ENCODE measurements at places on chromosomes 16 and 17.

DNA sequence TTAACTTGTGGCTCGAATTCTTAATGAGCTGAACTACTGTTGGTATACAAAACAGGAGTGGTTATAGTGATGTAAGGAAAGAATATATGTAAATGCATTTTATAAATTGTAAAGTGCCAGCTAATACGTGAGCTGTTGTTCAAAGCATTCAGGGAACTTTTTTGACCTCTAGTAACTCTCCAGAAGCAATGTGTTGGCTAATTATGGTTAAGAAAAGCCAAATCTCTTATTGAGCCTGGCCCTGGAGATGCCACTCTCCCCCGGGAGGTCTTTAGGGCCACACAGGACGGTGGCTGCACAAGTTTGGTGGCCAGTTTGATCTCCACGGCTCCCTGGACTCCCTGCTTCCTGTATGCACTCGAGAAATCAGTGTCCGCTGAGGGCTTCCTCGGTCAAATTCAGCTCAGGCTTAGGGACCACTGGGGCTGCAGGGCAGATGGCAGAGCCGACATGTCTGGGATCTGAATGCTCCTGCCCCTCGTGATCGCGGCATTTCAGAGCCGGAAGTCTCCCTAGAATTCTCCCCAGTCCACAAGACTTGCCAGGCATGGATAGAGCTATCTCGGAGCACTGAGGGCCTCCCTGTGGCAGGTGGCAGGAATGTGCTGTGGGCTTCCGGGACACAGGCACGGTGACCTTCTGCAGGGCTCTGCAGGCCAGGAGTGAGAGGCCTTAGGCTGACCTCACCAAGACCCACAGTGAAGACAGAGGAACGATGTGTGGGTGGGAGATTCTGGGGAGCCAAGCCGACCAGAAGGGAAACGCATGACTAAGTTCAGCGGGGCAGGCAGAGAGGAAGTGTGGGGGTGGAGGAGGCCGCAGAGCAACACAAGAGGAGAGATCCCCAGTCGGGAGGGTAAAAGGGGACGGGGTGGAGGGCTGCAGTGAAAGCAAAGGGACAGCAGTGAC is 18.6 kb upstream of the PITPNM3 start:
- DNase-seq = peak; percentile 25

DNA sequence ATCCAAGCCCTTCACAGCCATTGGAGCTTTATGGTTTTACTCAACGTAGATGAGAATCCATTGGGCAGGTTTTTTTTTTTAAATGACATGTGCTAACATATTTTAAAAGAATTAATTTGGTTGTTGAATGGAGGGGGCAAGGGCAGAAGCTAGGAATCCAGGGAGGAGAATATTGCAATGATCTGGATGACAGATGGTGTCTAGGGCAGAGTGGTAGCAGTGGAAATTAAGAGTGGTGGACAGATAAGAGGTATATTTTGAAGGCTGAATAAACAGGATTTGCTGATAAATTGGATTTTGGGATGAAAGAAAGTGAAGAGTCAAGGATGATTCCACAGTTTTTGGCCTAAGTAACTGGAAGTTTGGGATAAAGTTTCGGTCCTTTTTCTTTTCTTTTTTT is 54.8 kb upstream of the DHX40 start:
- DNase-seq = no peak

DNA sequence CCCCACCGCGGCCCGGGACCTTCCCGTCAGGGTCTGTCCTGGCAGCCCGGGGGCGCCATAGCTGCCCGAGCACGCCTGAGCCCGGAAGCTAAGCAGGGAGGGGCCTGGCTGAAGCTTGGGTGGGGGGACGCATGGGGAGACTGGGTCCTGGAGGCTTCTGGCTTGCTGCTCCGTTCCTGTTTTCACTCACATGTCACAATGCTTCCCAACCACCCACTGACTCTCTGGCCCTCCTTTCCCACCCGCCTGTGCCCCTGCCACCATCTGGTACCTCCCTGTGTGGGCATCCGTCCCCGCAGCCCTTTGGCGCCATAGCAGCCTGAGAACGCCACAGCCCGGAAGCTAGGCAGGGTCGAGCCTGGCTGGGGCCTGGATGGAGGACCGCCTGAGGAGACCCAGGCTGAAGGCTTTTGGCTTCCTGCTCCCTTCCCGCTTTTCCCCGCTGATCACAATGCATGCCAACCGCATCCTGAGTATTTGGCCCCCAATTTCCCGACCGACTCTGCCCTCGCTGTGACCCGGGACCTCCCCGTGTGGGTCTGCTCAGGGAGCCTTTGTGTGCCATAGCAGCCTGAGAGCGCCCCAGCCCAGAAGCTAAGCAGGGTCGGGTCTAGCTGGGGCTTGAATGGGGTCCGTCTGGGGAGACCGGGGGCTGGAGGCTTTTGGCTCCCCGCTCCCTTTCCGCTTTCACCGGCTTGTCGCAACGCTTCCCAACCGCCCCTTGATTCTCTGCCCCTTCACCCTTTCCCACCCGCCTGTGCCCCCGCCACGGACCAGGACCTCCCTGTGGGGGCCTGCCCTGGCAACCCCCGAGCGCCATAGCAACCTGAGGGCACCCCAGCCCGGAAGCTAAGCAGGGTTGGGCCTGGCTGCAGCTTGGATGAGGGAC is 2290.1 kb downstream of the TP53TG3F start:
- DNase-seq = no peak

GRCh38 chr16:56793492-56793891 is 63.6 kb downstream of the NUP93 start:
- peak; percentile 57 for DNase-seq

DNA sequence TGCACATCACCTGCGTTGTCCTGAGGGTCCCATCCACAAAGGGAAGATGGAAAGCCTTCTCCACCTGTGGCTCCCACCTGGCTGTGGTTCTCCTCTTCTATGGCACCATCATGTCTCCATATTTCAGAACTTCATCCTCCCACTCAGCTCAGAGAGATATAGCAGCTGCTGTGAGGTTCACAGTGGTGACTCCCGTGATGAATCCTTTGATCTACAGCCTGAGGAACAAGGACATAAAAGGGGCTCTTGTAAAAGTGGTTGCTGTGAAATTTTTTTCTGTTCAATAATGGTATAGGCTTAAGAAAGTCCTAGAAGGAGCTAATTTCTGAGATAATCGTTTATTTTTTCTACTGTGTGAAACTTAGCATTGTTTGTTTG is 18.7 kb downstream of the ZNF200 start:
- no peak for DNase-seq

DNA sequence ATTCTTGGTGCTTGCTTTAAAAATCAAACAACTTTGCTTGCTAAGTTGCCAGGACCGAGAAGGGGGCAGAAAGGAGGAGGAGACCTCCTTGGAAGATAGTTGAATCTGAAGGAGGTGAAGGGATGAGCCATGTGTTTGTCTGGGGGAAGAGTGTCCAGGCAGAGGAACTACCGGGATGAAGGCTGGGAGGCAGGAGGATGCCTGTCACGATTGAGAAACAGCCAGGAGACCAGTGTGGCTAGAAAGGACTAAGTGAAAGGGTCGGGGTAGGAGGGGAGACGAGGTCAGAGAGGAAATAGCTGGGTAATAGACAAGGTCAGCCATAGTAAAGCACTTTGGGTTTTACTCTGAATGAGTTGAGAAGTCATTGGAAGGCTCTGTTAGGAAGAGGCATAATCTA is 38.9 kb upstream of the CSNK2A2 start:
- no peak for DNase-seq

DNA sequence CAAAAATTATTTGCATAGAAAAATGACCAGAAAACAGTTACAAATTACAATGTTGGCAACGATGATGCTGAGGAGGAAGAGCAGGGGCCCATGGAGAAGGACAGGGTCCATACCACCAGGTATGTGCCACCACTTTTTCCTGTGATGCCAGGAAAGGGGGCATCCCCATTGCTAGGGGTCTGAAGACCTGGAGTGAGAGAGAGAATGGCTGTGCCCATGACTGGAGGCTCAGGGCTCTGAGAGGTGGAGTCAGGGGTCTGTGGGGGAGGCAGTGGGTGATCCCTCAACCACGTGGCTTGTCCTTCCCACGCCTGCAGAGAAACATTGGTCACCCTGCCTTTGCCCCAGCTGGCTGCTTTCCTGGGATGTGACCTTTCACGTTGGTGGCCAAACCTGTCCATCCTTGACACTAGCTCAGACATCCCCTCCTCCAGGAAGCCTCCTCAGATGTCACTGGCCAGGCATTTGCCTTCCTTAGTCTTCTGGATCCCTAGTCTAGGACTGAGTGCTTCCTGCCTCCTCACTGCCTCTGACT is 51.4 kb downstream of the SOCS1 start:
- DNase-seq = no peak

DNA sequence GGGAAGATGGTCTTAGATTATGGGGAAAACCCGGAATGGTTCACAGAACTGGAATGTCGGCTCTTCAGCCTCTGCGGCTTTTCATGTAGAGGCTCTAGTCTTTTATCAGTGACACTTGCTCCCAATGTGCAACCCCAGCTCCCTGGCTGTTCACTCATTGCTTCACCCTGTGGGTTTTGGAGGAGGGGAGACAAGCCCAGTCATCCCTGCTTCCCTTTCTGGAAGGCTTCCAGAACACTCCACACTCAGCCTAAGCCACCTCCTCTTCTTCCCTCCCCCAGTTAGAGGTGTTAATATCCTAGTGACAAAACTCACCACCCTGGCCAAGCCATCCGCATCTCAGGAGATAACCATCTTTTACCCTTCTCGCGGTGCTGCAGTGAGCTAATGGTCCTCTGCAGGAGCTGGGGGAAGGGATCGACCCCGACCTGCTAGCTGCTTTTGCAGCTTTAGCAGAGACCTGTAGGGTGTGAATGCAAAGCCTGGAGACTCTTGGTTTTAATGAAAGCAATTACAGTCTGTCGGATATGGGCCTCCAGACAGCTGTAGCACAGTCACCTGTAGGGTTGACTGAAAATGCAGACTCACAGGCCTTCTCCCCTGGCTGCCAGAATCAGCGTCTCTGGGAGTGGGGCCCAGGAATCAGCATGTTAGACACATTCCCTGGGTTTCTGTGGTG is 24.3 kb upstream of the LASP1NB start:
- peak; percentile 99 for DNase-seq

- no peak for DNase-seq
Measured at GRCh38 chr17:73785958-73786743, 141.9 kb upstream of the SDK2 start.
